ENCODE measurements at places on chromosomes 6 and 20.

DNA sequence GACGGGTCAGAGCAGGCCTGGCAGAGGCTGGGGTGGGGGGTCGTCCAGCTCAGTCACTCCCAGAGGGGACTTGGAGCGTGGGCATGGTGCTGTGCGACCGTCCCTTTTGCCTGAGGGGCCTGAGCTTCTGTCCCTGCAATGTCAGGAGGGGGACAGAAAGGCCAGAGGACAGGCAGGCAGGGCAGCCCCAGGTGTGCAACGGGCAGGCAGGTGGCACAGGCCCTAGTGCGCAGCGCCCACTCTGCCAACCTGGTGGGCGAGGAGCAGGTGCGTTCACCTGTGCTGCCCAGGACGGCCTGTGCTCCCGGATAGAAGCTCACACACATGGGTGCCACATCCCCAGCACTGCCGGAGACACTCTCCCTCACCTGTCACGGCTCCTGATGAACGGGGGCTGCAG is 78.7 kb upstream of the SLCO4A1 start:
- DNase-seq: no peak

DNA sequence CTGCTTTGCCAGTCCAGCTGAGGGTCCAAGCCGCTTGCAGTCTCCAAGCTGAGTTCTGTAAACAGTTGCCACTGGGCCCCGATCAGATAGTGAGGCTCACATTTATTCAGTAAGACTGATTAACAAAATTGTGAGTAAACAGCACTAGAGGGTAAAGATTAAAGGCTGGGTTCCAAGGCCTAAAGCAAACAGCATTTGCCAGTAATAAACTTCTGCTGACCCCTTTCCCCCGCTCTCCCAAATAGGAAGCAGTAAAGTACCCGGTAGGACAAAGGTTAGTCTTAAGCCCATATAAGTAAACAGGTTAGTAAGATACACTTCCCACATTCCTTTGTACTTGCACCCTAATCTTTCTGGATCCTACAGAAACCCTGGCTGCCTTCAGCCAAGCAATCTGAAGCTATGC is 181.8 kb downstream of the MEI4 start:
- DNase-seq: no peak

GRCh38 chr6:55141611-55142010 is 32.7 kb upstream of the HCRTR2 start:
- DNase-seq: no peak

DNA sequence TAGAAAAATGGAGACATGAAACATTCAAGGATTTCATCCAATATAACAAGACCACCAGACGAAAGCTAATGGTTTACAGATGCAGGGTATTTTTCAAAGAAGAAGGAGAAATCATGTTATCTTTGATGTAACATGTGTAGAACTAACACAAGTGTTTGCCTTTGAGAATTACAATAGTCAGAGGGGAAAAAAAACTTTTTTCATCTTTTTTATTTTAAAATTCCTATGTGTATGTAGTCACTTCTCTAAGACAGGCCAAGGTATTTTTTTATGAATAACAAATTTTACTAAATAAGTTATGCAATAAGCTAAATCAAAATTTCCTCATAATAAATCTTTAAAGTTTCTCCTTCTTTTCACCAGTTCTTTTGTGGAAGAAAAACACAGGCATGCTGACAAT is 161.4 kb downstream of the PDE7B start:
- no peak for DNase-seq

DNA sequence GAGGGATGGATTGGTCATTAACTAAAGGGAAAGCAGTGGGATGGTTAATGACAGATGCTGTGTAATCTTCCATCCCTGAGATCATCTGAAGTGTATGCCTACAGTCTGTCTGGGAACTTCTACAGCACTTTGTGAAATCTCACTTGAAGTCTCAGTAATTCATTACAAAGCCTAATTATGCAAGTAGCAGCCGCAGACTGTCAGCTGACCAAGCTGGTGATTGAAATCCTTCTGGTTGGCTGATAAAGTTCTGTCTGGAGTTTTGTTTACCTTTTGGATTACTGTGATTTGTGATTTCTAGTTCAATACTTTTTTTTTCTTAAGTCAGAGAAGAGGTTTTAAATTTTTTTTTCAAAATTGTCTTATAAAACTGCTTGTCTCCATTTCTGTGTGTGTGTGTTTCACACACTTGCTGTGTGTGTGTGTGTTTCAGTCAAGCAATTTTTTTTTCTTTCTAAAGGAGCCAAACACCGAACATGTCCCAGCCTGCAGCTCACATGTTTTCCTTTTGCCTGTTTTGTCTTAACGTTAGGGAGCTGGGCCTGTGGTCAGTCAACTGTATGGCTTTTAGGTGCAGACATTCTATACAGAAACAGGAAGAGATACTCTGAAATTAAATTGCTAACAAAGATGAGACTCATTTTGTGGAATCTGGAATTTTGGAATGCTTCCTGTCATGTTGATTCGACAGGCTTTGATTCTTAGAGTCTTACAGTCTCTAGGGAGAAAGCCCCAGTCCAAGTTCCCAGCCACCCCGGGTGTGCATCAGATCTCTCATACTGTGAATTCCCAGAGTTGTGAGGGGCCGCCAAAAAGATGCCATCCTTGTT is 28.5 kb upstream of the ADGRF4 start:
- no peak for DNase-seq

DNA sequence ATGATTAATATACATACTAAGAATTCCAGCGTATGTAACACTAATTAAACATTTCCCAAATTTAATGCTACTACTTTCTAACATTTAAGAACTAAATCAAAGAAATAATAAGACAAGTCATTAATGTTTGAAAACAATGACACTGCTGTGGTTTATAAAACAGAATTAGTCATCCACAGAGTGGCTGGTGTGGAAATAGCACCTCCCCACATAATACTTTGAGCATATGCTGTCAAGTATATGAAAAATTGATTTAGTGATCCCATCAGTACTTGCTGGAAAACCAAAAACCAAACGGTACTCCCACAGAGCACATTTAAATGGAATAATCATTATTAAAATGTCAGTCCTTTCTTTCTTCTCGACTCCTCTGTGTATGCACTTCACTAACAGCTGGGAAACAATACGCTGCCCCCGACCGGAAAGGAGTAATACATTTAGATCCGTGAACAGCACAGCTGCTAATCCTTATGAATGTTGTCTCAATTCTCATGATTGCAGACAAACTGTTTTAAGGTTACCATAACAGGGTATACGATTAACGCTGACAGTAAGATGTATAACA is 78.4 kb downstream of the PREP start:
- DNase-seq: no peak

DNA sequence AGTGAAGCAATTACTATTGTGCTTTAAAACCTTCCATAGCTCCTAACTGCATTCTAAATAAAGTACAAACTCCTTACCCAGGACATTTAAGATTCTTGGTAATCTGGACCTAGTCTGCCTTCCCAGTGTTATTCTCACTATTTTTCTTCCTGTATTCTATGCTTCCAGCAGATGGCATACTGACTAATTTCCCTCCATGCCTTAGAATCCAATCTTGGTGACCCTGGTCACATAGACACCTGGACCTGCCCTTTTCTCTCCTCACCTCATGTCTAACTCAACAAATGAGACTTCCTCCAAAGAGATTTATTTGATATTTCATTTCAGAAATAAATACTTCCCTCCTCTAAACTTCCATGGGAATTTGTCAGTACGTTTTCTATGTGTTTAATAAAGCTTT is 25.8 kb downstream of the ROS1 start:
- no peak for DNase-seq

DNA sequence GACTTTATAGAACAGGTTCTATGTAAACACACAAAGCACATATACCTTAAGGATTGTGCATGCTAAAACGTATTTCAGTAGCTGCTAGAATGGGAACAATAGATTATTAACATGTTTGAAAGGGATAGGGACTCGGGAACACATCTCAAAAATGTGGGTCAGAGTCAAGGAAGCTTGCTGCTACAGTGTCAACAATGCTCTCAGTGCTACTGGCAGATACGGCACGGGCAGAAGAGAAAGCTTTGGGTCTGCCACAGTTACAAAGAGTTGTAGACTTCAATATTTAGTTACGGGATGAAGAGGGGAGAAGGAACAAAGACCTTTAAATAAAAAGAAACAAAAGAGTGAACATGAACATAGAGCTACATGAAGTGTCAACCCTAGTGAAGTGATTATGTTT is 170.5 kb downstream of the BACH2 start:
- no peak for DNase-seq

- no peak for DNase-seq
Measured at GRCh38 chr20:16552015-16552414, 21.2 kb downstream of the KIF16B start.

- no peak for DNase-seq
Measured at GRCh38 chr6:152093711-152094110, 286.2 kb downstream of the ESR1 start.

- DNase-seq: no peak
Measured at GRCh38 chr6:3432416-3432815, 24.4 kb downstream of the SLC22A23 start.

GRCh38 chr6:168390749-168391420 is 50.1 kb upstream of the SMOC2 start:
- DNase-seq: no peak

DNA sequence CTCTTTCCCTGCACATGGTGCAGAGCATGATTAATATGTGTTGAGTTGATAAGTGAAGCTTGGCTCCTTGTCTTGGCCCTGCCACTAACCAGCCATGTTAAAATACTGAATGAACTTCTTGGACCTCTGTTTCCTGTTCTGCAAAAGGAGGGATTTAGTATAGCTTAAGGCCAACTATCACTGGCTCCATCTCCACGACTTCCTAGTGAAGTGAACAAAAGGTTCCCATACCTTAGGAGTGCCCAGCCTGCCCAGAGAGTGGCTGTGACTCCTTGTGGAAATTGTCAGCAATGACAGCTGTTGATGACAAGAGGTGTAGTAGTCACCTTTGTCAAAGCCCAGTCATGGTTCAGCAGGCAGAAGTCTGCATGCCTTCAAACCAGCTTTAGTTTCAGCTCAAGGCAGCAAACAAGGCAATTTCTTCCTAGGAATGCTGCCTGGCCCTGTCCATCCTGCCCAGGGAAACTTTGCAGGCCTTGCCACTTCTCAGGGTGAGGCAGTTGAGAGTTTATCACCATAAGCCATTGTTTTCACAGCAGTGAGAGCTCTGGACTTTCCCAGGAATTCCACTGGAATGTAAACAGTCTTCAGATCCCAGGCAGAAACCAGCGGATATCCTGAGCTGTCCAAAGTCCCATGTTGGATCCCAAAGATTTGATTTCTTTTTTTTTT is 169.7 kb upstream of the TNFAIP3 start:
- no peak for DNase-seq

- no peak for DNase-seq
Measured at GRCh38 chr6:19802656-19803055, 34.5 kb upstream of the ID4 start.

DNA sequence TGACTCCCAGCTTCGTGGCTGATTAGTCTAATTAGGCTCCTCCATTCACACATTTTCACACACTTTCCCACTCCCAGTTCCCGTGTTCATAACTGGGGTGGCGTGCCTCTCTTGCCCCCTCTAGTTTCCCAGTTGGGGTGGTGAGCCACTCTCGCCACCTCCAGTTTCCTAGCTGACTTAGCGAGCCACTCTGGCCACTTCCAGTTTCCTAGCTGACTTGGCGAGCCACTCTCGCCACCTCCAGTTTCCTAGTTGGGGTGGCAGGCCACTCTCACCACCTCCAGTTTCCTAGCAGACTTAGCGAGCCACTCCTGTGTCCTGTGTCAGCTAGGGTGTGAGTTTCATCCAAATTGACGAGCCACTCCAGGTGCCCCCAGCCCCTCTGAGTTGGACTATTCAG is 7.4 kb upstream of the GMPR start:
- no peak for DNase-seq

GRCh38 chr20:25033265-25033923 is 24.5 kb downstream of the ACSS1 start:
- DNase-seq: no peak

DNA sequence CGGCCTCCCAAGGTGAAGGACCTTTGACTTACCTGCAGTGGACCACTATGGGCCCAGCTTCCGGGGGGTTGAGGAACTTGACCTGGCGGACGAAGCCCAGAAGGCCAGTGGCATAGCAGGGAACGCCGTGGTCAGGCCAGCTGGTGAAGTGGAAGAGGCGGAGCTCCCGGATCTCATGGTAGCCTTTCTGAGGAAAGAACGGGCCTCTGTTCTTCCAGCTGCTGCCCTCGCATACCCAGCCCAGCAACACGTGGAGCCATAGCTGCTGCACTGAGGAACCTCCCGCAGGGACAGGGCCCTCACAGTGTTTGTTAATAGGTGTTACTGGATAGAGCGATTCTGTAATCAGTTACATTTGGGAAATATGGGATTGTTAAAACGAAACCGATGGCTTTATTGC is 492.1 kb upstream of the CHD6 start:
- DNase-seq: no peak

DNA sequence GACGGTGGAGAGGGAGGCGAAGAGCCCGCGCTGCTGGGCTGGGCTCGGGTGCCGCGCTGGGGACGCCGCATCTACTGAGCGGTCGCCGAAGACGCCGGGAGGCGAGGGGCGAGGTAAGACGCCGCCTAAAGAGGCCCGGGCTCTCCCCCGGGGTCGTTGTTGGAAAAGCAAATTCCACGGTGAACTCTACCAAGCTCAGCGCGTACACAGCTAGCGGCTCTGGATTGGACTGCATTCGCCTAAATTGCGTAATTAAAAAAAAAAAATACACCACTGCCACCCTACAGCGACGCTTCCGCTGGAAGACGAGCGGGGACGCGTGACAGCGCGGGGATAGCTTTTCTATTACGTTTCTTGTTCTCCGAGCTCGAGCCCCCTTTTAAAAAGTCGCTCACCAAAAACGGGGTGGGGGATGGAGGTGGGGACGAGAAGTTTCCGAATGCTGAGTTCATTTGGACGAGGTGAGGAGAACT is 92.0 kb upstream of the PRDM1 start:
- peak; percentile 24 for DNase-seq

GRCh38 chr6:124765280-124765679 is 197.0 kb upstream of the RNF217 start:
- DNase-seq: no peak

GRCh38 chr20:49615401-49616153 is 47.6 kb upstream of the PTGIS start:
- DNase-seq: no peak

DNA sequence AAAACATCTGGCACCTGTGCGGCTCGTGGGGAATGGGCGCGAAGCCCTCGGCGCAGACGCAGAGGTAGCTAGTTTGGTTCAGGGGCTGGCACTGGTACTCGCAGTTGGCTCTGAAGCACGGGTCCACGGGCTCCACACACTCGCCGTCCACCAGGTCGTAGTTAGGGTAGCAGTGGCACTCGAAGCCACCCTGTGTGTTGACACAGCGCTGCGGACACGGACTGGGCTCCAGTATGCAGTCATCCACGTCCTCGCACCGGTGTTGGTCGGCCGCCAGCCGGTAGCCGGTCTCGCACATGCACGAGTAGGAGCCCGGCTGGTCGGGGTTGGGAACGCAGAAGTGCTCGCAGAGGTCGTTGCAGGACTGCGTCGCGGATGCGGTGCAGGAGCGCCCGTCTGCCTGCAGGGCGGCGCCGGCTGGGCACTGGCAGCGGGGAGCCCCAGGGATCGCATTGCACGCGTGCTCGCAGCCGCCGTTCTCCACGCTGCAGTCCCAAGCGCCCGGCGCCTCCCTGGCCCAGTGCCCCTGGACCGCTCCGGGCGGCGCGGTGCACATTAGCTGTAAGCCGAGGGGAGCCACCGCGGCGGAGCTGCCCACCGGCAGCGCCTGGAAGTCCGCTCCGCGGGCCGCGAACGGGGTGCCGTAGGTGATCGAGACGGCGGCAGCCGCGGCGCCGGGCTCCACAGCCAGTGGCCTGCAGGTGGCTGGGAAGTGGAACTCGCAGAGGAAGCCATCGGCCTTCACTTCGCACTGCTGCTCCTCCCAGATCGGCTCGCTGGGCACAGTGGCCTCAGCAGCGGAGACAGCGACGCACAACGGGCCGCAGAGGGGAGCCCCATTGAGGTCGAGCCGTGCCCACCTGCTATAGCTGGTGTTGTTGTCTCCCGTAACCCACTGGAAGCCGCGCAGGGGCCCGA is 930 bp downstream of the THBD start:
- DNase-seq: no peak

Measured in T-helper 22 cell (primary cell).